ENCODE measurements at places on chromosomes 11 and 22. TPM values are rescaled to one million over a fixed set of nuclear protein-coding genes. Genes with fewer than 3 reads are reported as not detected.

ZNF280B gene
- polyA plus RNA-seq: 1.8 TPM

MUC6 gene
- not detected for polyA plus RNA-seq

MB gene
- polyA plus RNA-seq: not detected

CABP7 gene
- polyA plus RNA-seq: 0.11 TPM

OR52I1 gene
- not detected for polyA plus RNA-seq

GGTLC3 gene
- not detected for polyA plus RNA-seq
